ENCODE measurements at places on chromosomes 7 and 10. TPM values are rescaled to one million over a fixed set of nuclear protein-coding genes. Genes with fewer than 3 reads are reported as not detected.

- peak; percentile 31 for DNase-seq
Measured at GRCh38 chr10:124381011-124381611, 37.6 kb downstream of the OAT start.

- peak; percentile 49 for DNase-seq
Measured at GRCh38 chr7:46932676-46933424, 649.1 kb downstream of the TNS3 start.

DNA sequence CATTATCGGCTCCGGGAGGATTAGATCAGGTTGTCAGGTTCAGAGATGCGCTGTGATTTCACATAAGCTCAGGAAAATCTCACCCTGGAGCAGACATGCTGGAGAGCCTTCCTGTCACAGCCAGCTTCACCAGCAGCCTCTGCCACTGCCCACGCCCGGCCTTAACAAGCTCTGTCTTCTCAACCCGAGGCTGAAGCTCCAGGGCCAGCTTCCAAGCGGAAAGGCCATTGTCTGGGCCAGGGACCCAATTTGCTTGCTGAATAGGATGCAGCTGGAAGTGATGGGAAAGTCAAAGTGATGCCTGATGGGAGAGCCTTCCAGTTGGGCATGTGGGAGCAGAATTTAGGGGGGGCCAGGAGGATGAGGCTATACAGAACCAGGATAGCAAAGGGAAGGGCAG, 36.3 kb downstream of the C10orf105 start:
- no peak for DNase-seq

The HIF1AN gene
- 7.4 TPM for total RNA-seq

The ACTL6B gene
- 0.13 TPM for total RNA-seq
